ENCODE measurements at places on chromosomes 1 and 21. TPM values are rescaled to one million over a fixed set of nuclear protein-coding genes. Genes with fewer than 3 reads are reported as not detected.

The OR2L2 gene
- not detected for total RNA-seq

The ZNF670 gene
- 4.0 TPM for total RNA-seq

The FCRL2 gene
- not detected for total RNA-seq

The LCE1F gene
- total RNA-seq, result not detected

Measured in glomerular endothelial cell (primary cell).